Suppressor macrophage (primary cell): ENCODE measurements at places on chromosomes 11 and 22.
A peak's percentile ranks its signal among the peaks of the same experiment; 100 is the strongest.

- DNase-seq, result no peak
These were observed 34.4 kb upstream of the CD5 start for GRCh38 chr11:61067782-61068446.

DNA sequence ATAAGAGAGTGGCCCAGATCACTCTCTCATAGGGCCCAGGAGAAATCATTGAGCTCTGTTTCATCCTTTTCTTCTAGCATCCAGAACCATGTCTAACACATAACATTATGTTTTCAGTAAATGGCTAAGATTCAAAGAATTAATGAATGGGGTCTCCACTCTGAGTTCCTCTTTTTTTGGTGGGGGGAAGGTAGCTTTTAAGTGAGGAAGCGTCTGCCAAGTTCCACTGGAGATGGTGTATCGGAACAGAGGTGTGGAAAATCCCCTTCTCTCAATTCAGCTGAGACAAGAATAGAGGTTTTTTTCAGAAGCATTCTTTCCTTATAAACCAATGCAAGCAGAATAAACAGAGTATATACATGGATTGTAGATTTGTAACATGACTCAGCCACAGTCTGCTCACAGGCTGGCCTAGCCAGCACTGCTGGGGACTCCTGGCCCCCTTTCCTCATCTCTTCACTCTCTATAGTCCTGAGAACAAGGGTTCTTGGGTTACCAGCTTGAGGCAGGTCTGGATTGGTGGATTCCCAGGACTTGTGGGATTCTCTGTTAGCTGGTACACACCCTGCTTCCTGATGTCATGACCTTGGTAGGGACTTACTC is 97.2 kb downstream of the TRAF6 start:
- no peak for DNase-seq

GRCh38 chr11:72617080-72617762 is 57.0 kb downstream of the PDE2A start:
- no peak for DNase-seq

DNA sequence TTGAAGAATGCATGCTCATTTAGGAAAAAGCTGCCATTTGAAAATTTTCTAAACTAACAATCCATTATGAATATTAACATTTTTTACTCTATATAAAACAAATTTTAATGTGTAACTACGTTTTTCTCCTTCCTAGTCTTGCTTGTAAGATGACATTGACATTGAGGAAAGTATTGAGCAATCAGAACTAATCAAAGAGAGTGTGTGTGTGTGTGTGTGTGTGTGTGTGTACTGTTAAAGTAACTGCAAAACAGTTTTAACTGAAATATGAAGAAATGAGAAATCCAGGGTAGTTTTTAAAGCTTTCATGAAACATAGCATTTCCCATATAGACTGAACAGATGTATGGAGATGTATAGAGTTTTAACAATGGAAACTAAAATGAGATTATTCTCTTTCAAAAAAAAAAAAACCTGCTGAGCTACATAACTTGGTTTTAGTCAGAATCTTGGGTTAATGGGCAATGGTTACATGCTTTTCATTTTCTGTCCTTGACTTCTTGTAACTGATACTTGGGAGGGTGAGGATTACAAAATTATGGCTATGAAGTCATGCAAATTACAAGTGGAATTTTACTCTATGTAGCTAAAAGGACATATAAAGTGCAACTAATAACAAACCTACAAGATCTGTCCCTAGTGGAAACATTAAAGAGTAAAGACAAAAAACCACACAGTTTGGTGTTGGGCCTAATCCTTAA is 2.0 kb downstream of the PDGFD start:
- no peak for DNase-seq

GRCh38 chr11:124551189-124551588 is 7.7 kb upstream of the OR8B12 start:
- DNase-seq, result no peak

- peak; percentile 15 for DNase-seq
These were observed 256.3 kb upstream of the ARHGAP20 start for GRCh38 chr11:110968348-110969062.

DNA sequence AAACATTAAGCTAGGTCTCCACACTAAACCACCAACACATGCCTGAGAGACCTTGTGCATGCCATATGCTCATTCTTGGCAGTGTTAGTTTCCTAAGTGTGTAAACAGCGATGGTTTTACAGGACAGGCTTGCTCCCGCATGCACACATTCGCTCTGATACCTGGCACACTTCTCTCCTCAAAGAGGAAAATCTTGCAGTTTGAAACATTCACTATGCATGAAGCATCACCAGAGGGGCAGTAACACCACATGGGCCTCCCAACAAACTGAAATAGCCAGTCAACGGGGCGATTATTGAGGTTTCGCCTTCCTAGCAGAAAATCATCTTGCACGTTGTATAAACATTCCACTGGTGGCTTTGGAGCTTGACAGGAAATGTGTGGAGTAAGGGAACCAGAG is 52.6 kb downstream of the ABTB2 start:
- no peak for DNase-seq
